ENCODE measurements at places on chromosomes 7 and 10.

GRCh38 chr10:36465604-36466379 is 659.6 kb upstream of the ANKRD30A start:
- no peak for DNase-seq

DNA sequence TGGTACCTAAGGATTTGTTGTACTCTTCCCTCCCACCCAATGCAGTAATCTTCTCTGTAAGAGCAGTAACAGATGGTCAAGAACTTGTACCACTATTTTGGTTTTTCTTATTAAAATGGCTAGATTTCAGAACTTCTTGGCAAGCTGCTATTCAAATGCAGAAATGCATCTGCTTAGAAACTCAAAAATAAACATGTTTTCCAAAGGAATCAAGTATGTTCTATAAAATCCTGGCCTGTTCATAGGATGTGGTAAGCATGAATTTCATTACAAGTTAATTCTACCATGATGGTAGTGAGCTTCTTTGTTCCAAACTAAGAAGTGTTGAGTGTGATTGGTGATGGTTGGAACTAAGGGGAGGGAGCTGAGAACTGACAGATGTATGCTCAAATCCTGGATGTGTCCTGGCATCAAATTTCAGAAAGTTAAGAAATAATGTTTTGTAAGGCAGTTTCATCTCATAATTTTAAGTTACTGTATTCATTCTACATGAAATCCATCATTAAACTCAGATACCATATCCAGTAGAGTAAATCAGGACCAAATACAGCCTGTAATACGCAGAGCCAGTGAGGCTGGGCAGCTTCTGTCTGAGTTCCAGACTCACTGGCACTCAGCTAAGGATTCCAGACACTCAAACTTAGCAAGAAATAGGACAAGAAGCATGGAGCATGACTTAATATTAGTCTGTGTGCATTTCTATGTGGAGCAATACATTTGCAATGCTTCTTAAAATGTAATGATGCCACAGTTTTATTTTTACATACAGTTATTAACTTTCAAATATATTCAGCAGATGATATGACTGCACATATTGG is 119.6 kb downstream of the TES start:
- DNase-seq = no peak

DNA sequence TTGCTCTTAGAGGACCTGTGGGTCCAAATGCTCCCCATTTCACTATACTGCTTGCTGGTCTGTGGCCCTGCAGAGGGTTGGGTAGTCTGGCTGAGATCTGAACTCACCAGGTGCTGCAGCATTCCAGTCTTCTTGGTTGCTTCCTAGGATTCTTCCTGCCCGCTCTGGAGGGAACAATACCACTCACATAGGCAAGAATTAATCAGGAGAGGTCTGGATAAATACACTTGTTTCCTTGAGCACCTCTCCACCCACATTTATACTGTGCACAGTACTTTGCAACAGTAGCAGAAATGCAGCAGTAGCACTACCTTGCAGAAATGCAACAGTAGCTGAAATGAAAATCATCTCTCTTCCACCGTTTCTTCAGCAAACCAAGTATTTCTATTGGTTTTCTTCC is 125.3 kb downstream of the INSYN2A start:
- DNase-seq = no peak

DNA sequence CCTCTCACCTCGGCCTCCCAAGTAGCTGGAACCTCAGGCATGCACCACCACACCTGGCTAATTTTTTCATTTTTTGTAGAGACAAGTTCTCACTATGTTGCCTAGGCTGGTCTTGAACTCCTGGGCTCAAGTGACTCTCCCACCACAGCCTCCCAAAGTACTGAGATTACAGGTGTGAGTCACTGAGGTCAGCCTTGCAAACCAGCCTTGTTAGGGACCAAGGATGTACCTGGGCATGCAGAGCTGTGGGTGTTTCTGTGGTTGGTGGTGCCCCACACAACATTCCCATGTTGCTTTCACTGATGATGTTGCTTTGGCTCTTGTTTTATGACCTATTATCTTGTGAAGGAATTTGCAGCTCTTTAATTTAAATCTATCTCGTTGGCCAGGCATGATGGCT is 54.8 kb downstream of the OTUD1 start:
- no peak for DNase-seq

GRCh38 chr10:129855836-129856563 is 108.1 kb downstream of the EBF3 start:
- no peak for DNase-seq
